ENCODE measurements at places on chromosomes 12 and 14.

DNA sequence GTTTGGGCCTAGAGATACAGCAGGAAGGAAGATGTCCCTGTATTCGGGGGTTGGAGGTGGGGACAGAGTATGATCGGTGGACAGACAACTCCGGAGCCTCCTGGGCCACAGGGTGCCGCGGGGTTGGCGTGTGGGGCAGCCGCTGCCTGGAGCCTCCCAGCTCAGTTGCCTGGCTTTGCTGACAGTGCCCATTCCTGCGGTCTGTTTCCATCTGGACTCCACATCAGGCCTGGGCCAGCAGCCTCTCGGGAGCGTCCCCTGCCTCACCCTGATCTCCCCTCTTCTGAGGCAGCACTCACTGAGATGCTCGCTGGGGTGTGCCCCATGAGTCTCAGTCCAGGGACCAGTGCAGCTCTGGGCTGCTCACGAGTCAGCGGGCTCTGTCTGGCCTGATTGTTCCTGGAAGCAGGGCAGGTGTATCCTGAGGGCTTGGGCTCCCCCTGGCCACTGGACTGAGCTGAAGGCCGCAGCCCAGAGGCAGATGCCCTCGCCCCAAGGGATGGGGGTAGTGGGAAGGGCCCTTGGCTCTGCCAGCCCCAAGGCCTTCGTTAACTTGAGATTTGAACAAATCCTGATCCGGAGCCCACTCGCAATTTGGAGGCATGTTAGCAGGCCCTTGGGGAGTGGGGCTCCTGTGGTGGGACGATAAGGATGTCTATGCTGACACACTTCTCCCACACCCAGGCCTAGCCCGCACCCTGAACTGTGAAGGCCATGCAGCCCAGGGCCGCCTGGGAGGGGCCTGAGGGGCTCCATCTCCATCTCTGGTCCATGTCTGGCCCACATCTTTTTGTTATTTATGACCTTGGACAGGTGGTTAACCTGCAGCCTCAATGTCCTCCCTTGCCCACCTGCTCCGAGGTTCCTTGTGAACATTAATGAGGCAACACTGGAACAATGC lies 7.5 kb downstream of the HIP1R start:
- no peak for DNase-seq

- no peak for DNase-seq
Observed at GRCh38 chr14:101191721-101192660, 288.5 kb upstream of the RTL1 start.

- no peak for DNase-seq
Observed at GRCh38 chr12:32477714-32478113, 78.4 kb downstream of the FGD4 start.

- no peak for DNase-seq
Observed at GRCh38 chr14:101064121-101064661, 160.7 kb upstream of the RTL1 start.

GRCh38 chr12:24522736-24523135 lies 426.2 kb downstream of the BCAT1 start:
- no peak for DNase-seq

- DNase-seq = peak; percentile 92
Observed at GRCh38 chr14:69625299-69626131, 14.1 kb downstream of the SUSD6 start.

DNA sequence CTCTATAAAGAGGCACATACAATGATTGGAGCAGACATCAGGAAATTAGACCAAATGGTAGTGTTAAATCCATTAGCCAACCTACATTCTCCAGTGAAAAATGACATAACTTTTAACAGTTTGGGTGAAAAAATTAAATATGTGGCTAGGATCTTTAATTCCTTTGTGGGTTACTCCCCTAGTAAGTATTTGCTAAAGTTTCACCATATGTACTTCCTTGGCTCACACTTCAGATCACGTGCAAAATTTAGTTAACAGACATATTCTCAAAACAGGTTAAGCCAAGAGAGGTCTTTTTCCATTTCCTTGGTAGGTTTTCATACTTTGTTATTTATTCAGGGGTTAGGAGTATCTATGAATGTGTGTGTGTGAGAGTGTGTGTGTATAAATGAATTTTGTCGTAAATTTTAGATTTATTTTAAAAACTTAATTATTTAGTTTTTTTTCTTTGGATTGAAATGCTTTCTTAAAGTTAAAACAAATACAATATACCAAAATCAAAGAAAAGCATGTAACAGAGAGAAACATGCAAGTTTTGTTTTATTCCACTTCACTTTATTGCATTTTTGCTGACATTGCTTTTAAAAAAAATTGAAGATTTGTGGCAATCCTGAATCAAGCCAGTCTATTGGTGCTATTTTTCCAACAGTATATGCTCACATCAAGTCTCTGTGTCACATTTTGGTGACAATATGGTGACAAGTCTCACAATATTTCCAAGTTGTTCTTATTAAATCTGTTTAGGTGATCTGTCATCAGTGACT lies 258.7 kb downstream of the FLRT2 start:
- DNase-seq = no peak

- no peak for DNase-seq
Observed at GRCh38 chr14:104210817-104211195, 72.4 kb downstream of the KIF26A start.

GRCh38 chr14:105844810-105845724 lies 318.7 kb downstream of the TMEM121 start:
- DNase-seq = peak; percentile 12

GRCh38 chr14:30272848-30273832 lies 285.8 kb upstream of the G2E3 start:
- no peak for DNase-seq

- no peak for DNase-seq
Observed at GRCh38 chr14:74902941-74903705, 19.9 kb downstream of the RPS6KL1 start.

DNA sequence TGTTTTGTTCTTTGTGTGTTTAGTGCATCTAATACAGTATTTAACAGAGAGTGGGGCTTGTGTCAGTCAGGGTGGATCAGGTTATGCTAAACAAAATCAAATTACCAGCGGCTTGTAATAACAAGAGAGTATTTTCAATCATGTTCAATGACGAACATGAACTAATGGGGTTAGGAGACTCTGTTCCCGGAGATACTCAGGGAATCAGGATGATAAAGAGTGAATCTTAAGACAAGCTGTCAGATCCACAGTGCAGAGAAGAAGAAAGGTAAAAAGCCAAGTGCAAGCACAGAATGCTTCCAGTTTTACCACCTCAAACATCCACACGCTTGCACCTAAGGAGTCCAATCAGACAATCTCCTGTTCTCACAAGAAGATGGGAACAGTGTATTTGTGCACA lies 1331.5 kb upstream of the TMEM132C start:
- DNase-seq = no peak

DNA sequence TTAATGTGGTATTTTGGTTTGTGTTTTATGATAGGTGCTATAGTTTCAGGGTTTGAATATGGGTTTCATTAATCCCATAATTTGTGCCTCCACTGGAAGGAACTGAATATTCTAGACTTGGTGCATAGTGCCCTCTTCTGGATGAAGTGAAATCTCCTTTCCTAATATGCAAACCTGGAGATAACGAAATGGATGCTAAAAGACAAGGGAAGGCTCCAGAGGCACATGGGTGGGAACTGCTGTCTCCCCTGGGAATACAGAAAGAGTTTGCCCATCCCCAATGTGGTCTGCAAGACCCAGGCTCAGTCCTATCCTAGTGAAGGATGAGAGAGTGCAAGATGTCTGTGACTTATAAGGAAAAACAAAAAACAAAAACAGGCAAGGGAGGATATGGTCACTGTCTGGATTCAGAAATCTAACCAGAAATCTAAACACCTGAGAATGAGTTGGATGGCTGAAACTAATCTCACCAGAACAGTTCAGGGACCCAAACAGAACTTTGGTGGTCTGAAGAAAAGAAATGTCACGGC lies 142.3 kb upstream of the TMPO start:
- DNase-seq = peak; percentile 23

- no peak for DNase-seq
Observed at GRCh38 chr12:46554460-46554859, 181.9 kb upstream of the SLC38A2 start.

GRCh38 chr14:104865631-104866441 lies 768 bp downstream of the CEP170B start:
- DNase-seq = peak; percentile 39

DNA sequence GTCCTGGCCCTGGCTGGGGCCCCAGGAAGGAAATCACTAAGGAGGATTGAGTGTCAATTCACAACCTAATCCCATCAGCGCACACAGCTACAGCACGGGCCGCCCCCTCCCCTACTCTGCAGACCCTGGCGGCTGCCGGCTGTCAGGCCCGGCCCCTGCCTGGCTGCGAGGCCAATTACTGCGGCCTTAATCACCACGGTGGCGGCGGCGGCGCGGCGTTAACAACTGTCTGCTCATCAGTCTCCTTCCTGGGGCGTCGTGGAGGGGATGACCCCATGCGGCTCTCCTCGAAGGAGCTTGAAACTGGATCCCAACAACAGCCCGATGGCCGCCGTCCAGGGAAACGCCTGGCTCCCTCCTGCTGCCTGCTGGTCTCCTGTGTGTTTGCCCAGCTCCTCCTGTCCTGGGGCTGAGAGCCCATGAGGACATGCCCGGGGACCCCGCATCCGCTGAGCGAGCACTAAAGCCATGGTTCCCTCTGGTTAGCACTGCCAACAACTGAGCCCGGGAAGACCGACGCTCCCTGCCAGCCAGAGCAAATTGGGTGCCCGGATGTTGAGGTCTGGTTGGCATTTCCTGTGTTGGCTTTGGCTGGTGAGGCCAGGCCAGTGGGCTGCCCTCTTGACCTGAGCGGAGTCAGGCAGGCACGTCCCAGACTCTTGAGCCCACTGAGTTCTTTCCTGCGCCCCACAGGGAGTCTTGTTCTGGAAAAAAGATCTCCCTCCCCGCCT lies 21.8 kb upstream of the EIF2B2 start:
- no peak for DNase-seq

GRCh38 chr12:58678753-58679152 lies 241.6 kb downstream of the LRIG3 start:
- DNase-seq = no peak

DNA sequence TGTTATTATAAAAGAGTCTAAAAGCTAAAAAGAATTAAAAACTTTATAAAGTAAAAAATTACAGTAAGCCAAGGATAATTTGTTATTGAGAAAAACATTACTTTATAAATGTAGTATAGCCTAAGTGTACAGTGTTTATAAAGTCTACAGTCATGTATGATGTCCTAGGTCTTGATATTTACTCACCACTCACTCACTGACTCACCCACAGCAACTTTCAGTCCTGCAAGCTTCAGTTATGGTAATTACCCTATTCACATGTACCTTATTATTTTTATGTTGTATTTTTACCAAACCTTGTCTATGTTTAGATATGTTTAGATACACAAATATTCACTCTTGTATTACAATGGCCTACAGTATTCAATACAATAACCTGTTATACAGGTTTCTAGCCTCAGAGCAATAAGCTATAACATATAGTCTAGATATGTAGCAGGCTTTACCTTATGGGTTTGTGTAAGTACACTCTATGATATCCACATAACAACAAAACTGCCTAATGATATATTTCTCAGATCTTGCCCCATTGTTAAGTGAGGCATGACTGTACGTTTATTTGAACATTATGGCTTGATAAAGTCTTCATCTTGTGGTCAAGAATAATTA lies 113.7 kb upstream of the KITLG start:
- DNase-seq = no peak

- no peak for DNase-seq
Observed at GRCh38 chr12:91441993-91442952, 259.7 kb upstream of the DCN start.

GRCh38 chr14:20751963-20752562 lies 6.4 kb downstream of the EDDM3A start:
- DNase-seq = no peak

GRCh38 chr12:52323001-52323400 lies 1.8 kb upstream of the KRT83 start:
- no peak for DNase-seq

DNA sequence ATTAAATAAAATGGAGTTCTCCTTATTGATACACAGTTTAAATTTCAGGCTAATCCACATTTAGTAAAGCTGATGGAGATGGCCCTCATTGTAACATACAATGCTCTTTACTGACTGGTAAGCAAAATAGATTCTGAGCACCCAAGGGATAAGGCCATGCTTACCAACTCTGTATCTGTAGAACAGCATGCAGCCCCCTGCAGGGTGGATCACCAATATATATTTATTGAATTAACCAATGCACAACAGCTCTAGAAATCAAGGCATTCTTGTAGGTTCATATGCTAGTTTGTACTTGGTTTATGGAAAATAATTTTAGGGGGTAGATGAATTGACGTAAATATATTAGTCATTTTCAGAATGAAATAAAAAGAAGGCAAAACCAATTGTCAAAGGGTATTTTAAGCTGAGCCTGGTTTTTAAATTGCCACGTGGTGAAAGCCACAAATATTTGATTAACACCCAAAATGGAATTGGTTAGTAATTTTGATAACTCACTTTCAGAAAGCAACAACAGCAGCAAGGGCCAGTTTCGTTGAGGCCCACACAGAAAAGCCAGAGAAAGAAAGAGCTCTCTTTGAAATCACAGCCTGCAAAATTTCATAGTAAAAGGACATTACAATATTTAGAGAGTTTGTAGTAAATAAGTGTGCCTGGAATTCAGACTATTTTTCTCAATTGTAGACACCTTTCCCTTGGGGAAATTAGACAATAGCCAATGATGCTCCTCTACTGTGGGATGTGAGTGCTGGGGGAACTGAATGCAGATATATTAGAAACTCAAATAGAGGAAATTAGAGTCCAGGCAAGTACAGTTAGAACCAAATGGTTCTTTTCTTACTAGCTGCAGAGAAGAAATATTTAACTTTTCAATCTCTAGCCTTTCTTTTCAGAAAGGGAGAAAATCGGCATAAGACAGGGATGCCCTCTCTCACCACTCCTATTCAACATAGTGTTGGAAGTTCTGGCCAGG lies 216.2 kb upstream of the ABCD2 start:
- no peak for DNase-seq

GRCh38 chr12:51186465-51187085 lies 13.6 kb upstream of the TFCP2 start:
- no peak for DNase-seq

- DNase-seq = no peak
Observed at GRCh38 chr12:113896194-113896593, 69.9 kb downstream of the RBM19 start.

GRCh38 chr12:109758426-109759420 lies 45.1 kb downstream of the FAM222A start:
- no peak for DNase-seq

DNA sequence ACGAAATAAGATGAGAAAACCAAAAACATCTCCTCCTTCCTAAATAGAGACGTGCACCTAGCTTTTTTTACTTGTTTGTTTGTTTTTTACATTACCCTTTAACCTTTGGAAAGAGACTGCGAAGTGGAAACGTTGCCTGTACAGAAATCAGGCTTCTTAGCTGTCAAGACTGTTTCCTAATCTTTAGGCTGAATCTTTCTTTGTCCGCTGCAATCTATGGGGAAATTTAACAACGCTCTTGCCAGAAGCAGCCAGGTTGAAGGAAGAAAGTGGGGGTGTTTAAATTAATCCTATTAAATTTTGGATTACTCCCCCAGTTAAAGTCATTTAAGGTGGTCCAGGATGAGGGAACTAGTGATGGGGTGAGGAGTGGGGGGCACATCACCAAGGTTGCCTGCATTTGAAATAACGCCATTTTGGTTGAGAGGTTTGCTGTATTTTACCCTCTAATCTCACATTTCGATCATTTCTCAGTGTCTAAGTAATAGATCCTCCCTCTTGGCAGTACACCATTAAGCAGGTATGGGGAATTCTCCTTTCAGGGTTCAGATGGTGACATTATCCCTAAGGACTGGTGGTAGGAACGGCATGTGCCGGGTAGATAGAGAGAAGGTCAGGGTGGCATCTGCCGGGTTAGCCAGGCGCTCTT lies 2.6 kb downstream of the FLRT2 start:
- DNase-seq = no peak
